Uterus (tissue), 4 donors: ENCODE measurements at places on chromosomes 7 and 10. TPM values are rescaled to one million over a fixed set of nuclear protein-coding genes. Genes with fewer than 3 reads are reported as not detected.

DNA sequence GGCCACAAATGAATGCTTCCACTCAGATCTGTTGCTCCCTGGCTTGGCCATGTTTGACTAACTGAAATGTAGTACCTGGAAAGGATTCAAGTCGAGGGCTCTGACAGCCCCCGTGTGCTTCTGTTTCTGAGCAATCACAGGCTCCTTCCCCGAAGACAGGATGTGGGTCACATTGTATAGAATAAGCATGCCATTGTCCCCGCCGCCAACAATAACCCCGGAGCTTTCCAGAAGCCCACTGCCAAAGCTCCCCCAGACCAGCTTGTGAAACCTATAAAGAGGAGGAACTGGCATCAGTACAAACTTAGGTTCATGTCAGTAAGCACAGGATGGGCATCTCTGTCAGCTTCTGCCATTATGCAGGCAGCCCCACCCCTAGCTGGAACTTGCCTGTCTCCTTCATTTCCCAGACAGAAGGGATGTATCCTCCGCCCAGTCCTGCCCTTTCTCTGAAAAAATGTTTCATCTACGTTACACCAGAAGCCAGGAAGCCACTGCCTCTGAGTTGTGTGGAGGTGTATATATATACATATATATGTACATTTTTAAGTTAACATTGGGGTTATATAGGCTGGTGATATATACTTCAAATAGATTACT lies 10.3 kb downstream of the SEC31B start:
- no peak for DNase-seq

- no peak for DNase-seq
These were observed 38.9 kb upstream of the RSU1 start for GRCh38 chr10:16856092-16856491.

DNA sequence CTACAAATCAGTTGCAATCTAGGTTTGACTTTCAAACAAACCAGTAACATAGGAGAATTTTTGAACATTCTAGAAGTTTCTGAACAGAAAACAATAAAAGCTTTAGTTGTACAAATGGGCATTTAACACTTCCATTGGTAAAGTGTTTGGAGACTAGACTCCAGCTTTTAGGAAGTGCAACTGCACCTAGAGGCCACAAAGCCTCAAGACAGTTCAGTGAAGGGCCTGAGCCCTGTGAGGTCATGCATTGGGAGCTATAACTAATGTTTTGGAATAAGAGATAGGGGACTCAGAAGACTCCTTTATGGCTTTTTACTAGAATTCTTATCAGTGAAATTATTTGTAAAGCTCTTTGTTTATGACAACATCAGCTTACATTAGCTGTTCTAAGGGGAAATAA lies 3.0 kb upstream of the EPHB6 start:
- no peak for DNase-seq

DNA sequence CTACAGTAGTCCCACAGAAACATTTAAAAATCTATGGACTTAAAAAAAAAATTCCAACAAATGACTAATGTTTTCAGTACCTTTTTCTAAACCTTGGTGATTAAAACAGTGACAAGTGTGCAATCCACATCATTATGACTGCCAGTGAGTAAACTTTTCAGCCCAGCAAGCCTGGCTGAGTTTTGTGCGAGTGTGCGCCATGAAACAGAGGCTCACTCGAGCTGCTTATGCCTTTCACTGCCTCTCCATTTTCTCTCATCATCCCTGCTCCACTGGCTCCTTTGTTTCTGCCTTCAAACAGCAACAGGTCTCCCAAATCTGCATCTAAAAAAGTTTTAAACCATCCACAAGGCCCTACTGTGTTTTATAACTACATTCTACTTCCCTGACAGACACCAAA lies 105.8 kb downstream of the USP6NL start:
- DNase-seq = no peak

DNA sequence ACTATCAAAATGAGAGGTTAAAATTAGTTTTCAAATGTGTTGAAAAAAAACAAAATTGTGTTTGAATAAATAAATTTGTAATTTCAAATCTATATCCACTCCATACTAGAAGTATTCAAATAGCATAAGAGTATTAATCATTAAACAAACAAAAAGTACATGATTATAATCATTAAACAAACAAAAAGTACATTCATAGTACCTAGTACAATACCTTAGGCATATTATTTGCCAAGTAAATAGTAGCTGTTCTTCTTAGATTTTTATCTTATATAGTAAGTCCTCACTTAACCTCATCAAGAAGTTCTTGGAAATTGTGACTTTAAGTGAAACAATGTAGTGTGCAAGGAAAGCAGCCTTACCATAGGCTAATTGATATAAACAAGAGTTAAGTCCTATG lies 349.3 kb upstream of the VWC2 start:
- no peak for DNase-seq

GRCh38 chr7:72709909-72710308 lies 118.1 kb downstream of the TYW1B start:
- DNase-seq = no peak

DNA sequence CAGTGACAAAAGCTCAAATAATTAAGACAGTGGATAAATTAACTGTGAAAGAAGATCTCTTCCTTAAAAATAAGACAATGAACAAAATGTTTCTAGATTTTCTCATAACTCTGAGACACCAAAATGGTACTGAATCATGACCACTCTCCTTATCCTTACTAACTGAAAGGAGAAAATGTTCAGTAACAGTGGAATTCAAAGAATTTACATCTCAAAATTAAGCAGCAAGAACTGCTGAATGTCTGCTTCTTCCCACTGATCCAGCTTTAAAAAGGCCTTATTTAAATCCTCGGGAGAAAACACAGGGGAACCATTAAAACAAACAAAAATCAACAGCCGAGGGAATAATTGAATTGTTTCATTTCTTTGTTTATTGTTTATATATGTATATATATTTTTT lies 27.3 kb upstream of the PLXDC2 start:
- no peak for DNase-seq

GRCh38 chr10:97888641-97889262 lies 39.1 kb downstream of the GOLGA7B start:
- no peak for DNase-seq

DNA sequence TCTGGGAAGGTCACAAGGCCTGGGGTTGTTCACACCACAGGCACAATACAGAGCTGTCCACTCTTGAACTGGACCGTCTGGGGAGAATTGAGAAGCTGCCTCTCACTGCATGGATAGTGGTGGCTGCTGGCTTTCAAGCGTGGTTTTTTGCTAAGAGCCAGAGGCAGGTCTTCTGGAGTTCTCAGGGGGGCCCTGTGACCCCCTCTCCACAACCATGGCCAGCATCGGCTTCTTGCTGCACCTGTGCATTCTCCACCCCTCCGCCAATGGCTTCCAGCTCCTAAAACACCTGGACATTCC lies 140.3 kb downstream of the ADCY1 start:
- no peak for DNase-seq

DNA sequence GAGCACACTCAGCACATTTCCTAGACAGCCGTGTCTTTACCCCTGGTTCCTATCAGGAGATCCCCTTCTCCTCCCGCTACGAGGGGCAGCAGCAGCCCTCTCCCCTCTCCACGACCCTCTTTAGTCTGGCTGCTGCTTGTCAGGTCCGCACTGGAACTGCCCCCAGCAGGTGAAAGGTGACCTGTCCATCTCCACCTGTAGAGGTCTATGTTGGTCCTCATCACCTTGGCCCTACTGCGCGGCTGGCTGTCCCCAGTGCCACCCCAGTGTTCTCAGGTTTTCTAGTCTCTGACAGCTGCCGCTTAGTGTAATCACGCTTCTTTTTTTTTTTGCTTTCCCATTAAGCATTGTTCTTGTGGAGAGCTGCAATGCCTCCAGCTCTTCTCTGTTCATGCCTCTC lies 545.7 kb downstream of the SDK1 start:
- no peak for DNase-seq

DNA sequence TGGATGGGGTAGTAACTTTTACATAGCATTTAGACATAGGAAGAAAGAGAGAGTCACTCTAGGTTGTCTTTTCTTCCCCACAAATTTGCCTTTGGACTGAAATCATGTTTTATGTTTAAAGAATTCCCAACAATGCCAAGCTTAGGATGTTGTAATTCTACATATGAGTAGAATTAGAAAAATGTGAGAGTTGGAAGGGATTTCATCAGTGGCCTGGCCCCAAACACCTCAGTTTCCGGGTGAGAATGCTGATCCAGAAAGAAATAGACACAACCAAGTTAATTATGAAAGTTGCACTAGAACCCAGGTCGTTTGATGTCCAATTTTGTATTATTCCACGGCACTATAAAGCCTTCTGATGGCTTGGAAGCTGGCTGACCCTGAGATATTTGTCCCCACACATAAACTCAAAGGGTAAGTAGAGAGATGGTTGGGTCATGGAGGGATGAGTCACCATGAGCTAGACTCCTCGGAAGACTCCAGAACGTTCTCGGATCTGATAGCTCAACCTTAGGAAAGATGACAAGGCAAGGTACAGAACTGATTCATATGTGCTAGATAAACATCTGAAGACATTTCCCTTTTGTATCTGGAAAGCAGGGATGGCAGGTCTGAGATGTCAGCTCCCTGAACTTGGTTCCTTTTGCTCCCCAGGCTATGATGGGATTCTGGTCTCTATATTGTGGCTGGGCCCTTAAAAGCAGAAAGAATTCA lies 48.8 kb upstream of the SLC35B4 start:
- no peak for DNase-seq

- no peak for DNase-seq
These were observed 324.9 kb downstream of the PARD3 start for GRCh38 chr10:34489973-34490745.

DNA sequence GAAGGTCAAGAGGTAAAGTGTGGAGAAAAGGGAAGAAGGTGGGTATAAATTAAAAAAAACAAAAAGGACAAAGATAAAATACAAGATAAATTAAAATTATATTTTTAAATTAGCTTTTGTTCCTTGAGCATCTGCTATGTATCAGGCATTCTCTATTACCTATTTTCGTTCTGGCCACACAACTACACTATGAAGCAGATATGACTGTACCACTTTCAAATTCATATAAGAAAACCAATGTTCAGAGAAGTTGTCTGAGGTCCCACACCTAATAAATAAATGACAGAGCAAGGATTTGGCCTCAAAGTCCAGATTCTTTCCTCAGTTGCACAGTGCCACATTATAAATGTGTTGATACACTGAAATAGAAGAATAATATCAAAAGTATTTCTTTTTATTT lies 103.8 kb upstream of the PCDH15 start:
- no peak for DNase-seq

DNA sequence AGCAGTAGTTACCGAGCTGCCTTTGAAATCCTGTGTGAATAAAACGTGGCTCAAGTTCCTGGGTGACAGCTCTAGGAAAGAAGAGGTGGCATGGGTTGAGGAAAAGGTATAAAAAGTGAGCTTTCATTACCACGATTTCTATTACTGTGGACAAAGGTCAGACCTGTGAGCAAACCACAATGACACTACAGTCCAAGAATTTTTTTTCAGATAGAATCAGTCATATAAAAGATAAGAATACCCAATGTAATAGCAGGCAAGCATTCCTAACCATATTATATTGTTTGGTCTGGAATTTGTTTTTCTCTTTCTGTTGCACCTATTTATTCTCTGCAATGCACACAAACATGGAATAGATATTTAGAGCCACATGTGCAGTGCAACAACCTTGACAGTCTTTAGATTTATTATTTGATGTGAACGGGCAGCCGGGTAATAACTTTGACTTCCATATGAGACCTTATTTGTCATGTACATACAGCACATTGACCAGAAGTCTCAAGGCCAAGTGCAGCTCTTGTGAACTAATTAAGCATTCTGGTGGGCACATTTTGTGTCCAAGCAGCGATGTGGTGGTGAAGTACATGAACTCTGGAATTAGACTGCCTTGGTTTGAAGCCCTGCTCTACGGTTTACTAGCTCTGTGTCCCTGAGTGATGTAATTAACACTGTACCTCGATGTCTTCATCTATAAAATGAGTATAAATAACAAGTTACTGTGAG lies 156.8 kb downstream of the NRCAM start:
- no peak for DNase-seq

DNA sequence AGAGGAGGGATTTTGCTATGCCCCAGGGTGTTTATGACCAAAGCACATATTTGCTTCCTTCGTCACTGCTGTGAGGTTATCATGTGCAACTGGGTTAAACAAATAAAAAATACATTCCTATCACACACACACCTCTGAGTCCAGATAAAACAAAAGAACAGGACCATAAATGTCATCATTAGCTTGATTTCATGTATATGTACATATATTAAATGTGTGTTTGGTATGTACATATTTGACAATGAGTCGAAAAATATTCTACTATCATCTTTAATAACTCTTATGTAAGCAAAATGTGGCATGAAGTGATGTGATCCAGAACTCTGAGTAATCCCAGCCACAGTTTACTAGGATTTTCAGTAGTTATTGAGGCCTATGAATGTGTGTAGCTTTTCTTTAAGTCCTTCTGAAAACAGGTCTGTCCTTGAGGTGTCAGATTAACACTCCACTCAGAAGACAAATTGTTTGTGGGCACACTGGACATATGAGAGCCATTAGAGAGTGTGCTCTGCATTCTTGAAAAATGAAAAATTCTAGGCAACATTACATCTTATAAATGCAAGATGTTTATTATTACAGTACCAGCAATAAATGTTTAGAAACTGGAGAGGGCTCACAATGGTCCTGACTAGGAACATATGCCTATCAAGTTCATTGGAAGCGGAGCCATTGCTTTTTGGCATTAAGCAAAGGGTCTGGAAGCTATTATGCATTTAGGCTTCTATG lies 335.1 kb upstream of the SEMA3A start:
- DNase-seq = no peak

- no peak for DNase-seq
These were observed 184.9 kb downstream of the PTEN start for GRCh38 chr10:88048312-88048711.

GRCh38 chr7:121493553-121493952 lies 97.4 kb upstream of the FAM3C start:
- DNase-seq = no peak

DNA sequence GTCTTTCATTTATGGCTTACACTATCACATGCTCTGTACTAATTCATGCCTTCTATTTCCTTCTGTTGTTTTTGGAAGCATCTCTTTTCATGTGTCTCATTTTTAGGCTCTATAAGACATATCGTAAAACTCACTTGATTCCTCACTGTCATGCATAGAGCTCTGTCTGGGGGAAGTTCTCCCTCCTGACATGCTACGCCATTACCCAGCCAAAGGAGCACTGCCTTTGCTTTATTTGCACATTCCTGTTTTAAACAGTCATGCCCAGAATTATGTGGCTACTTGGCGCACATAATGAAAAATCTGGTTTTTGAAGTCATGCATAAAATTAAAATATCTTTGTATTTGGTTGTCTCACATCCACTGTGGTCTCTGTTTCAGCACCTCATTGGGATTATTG lies 17.6 kb upstream of the AKR1C3 start:
- DNase-seq = no peak

The TMEM130 gene
- total RNA-seq = not detected

The TMEM176A gene
- total RNA-seq = 20.4 TPM

The TNS3 gene
- 110 TPM for total RNA-seq

The RELN gene
- 1.8 TPM for total RNA-seq

The CLDN4 gene
- total RNA-seq = 0.77 TPM

The AQP1 gene
- total RNA-seq = 429 TPM

The SLC4A2 gene
- total RNA-seq = 51.6 TPM

The GIMAP6 gene
- 71.0 TPM for total RNA-seq

The SEC31B gene
- 8.6 TPM for total RNA-seq

The ZNF239 gene
- total RNA-seq = 14.4 TPM

The TAS2R41 gene
- not detected for total RNA-seq

The STOX1 gene
- not detected for total RNA-seq

The TUBAL3 gene
- not detected for total RNA-seq

The PLXNA4 gene
- total RNA-seq = 9.7 TPM

The HPS6 gene
- 3.8 TPM for total RNA-seq

The STEAP4 gene
- 5.8 TPM for total RNA-seq

The GET4 gene
- total RNA-seq = 39.4 TPM

The FAM25G gene
- total RNA-seq = not detected

The CD36 gene
- total RNA-seq = 6.2 TPM

The ASB13 gene
- 25.7 TPM for total RNA-seq
